H7 (cell line): ENCODE measurements at places on chromosomes 2 and 18. TPM values are rescaled to one million over a fixed set of nuclear protein-coding genes. Genes with fewer than 3 reads are reported as not detected.

SCYGR4 gene
- total RNA-seq = not detected in 2 replicates

SPATS2L gene
- total RNA-seq = 74.7 and 106 TPM in 2 replicates

CD226 gene
- not detected in 2 replicates for total RNA-seq

KANSL1L gene
- total RNA-seq = 8.9 and 11.4 TPM in 2 replicates

AQP12B gene
- total RNA-seq = not detected in 2 replicates

TTN gene
- 0.55 and 0.80 TPM in 2 replicates for total RNA-seq

RPL37A gene
- 3,026 and 3,219 TPM in 2 replicates for total RNA-seq

CNDP1 gene
- total RNA-seq = not detected in 2 replicates

COL5A2 gene
- total RNA-seq = 130 and 149 TPM in 2 replicates

GPAT2 gene
- total RNA-seq = 0.14 and 0.44 TPM in 2 replicates

OLA1 gene
- 92.5 and 104 TPM in 2 replicates for total RNA-seq

MERTK gene
- total RNA-seq = 8.3 and 8.7 TPM in 2 replicates

SLC5A7 gene
- total RNA-seq = 0.03 TPM in 1 of 2 replicates, not detected in the other

CCDC121 gene
- 2.3 and 3.1 TPM in 2 replicates for total RNA-seq

RASGRP3 gene
- total RNA-seq = 0.03 TPM in 1 of 2 replicates, not detected in the other

MYO5B gene
- 2.7 and 3.7 TPM in 2 replicates for total RNA-seq

TMEM178A gene
- total RNA-seq = 7.1 and 8.1 TPM in 2 replicates

HMSD gene
- 0.15 and 0.17 TPM in 2 replicates for total RNA-seq

AGXT gene
- total RNA-seq = not detected in 2 replicates

TBR1 gene
- total RNA-seq = under 0.01 and 0.37 TPM in 2 replicates

DYSF gene
- total RNA-seq = 7.4 and 9.5 TPM in 2 replicates

ST8SIA3 gene
- 0.66 and 1.5 TPM in 2 replicates for total RNA-seq

IL18R1 gene
- 0.41 and 0.42 TPM in 2 replicates for total RNA-seq

DOK6 gene
- total RNA-seq = 0.45 and 2.5 TPM in 2 replicates

WNT10A gene
- total RNA-seq = 0.33 TPM in 1 of 2 replicates, not detected in the other

LCT gene
- total RNA-seq = 0.03 TPM in 1 of 2 replicates, not detected in the other

SERPINB12 gene
- not detected in 2 replicates for total RNA-seq

SPR gene
- 3.7 and 8.0 TPM in 2 replicates for total RNA-seq

RAD51AP2 gene
- total RNA-seq = 0.10 and 0.15 TPM in 2 replicates

NT5DC4 gene
- not detected in 2 replicates for total RNA-seq

SIGLEC15 gene
- not detected in 2 replicates for total RNA-seq
